ENCODE measurements at places on chromosomes 1 and 21.

DNA sequence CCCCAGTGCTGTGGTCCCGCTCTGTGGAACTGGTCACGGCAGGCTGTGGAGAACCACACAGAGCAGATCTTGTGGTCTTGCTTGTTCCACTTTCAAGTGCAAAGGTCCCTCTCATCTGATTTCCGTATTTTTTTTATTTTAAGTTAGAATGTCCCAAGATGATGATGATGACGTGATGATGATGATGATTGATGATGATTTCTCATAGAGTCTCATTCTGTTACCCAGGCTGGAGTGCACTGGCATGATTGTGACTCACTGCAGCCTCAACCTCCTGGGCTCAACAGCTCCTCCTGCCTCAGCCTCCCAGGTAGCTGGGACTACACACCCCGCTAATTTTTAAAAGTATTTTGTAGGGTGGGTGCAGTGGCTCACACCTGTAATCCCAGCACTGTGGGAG lies 12.2 kb downstream of the EVA1C start:
- DNase-seq, result peak; percentile 23

DNA sequence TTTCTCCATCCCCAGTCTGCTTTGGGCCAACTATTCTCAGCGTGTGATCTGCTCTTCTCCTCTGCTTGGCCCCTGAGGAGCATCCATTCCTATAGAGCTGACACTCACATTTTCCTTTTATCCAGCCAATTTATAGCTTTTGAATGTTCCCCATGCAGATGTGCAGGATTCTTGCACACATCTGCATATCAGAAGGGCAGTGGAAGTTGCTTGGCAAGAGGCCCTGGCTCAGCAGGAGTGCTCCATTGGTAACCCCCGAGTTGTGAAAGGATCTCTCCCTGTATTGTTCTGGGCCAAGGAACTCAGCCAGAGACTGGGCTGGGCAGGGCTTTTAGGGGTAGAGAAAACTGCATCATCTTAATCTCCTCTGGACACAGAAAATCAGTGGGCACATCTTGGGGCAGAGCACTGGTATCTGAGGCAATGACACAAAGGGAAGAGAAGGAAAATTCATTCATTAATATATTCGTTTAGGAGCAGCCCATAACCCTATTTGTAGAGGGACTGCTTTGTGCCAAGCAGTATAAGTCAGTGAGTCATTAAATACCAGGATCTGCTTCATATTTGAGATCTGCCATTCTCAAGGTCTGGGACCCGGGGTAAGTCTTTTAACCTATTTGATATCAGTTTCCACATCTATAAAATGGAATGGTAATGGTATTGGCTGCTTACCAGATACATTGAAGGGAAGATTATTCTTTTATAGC lies 31.0 kb upstream of the BEND5 start:
- no peak for DNase-seq

- no peak for DNase-seq
Measured at GRCh38 chr1:118940957-118941356, 47.2 kb downstream of the TBX15 start.

- no peak for DNase-seq
Measured at GRCh38 chr1:115090186-115090490, 835 bp upstream of the TSPAN2 start.

- DNase-seq, result no peak
Measured at GRCh38 chr1:34976384-34977209, 8.6 kb downstream of the TMEM35B start.

- DNase-seq, result no peak
Measured at GRCh38 chr1:154414606-154415005, 9.5 kb downstream of the IL6R start.

DNA sequence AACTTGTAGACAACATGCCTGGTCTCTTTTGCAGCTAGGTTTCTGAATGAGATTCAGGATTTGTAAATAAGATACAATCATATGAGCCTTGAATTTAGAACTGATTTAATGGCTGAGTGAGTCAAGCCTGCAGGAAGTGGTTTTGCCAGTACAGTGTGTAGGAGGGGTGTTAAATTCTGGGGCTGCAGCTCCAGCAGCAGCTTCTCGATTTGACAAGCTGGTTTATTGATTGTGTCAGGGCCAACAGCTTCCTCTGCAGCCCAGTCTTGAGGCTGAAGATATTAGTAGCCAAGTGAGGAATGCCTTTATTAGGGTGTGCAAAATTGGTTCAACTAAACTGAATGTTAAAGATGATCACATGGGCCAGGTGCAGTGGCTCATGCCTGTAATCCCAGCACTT lies 11.5 kb upstream of the PLA2G5 start:
- peak; percentile 86 for DNase-seq

GRCh38 chr21:14763695-14764064 lies 217.6 kb upstream of the SAMSN1 start:
- DNase-seq, result no peak

DNA sequence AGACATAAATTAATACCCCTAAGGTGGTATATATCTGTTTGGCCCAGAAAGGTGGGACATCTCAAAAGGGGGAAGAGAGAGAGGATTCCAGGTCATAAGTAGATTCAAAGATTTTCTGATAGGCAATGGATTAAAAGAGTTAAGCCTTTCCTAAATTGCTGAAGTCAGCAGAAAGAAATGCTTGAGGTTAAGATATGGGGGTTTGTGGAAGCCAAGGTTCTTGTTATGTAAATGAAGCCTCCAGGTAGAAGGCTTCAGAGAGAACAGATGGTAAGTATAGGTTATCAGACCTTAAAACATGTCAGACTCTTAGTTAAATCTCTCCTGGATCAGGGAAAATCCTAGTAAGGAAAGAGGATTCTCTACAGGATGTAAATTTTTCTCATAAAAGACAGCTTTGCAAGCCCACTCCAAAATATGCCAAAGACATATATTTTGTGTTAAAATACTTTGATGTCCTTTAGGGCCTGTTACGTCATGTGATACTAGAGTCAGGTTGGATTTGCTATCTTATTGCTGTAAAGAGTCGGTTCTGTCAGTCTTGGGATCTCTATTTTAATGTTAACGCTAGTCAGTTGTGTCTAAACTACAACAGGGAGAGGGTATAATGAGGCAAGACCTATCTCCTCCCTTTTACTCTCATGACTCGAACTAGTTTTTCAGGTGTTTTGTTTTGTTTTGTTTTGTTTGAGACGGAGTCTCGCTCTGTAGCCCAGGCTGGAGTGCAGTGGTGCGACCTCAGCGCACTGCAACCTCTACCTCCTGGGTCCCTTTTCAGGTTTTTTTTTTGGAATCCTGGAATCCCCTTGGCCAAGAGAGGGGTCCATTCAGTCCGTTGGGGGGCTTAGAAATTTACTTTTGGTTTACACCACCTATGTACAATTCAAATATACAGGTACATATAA lies 30.6 kb downstream of the RGS2 start:
- DNase-seq, result no peak

GRCh38 chr1:14500041-14500440 lies 98.4 kb upstream of the KAZN start:
- no peak for DNase-seq

DNA sequence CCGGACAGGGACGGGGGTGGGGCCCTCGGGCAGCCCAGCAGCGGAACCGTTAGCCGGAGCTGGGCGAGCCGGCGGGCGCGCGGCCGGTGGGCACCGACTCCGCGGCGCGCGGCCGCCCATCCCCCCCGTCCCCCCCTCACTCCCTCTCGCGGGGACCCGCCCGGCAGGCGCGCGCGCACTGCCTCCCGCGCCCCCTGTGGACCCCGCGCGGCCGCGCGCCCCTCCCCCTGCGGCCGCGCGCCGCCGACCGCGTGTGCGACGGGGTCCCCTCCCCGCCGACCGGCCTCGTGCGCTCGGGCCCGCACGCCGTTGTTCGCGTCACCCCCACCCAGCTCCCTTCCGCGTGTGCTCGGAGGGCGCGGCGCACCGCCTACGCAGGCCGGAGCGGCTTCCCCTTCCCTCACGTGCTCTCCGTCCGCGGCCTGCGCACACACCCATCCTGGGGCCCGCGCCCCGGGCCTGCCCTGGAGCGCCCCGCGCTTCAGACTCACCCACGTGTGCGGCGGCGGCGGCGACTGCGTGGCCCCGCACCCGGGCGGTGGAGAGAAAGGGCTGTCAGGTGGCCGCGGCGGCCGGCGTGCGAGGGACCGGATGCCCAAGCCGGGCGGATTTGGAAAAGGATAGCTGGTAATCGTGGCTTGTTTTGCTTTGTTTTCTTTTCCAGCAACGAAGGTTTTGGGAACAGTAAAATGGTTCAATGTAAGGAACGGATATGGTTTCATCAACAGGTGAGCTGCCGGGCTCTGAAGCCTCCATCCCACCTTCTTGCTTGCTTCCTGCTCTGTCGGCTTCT lies 717 bp downstream of the YBX1 start:
- no peak for DNase-seq

DNA sequence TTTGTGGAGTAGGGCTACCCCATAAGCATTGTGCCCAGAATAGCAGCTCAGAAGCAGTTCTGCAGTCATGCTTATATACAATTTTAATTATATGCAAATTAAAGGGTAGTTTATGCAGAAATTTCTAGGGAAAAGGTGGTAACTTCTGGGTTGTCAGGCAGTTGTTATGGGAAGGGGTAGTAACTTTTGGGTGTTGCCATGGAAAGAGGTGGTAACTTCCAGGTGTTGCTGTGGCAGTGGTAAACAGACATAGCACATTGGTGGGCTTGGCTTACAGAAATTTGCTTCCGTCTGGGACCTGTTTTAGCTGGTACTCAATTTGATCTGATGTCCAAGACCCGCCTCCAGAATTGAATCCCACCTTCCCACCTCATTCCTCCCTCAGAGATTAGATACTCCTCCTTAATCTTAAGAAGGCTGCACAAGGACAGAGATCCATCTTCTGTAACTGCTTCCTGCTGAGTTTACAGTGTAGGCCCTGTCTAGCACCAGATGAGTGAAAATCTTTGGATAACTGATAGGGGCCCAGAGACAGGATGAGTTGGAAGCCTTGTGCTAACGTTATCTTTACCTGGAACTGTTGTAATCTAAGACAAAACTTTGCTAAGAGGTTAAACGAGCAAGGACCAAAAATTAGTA lies 26.7 kb downstream of the SUCO start:
- DNase-seq, result no peak

GRCh38 chr1:238088560-238089290 lies 198.0 kb upstream of the ZP4 start:
- peak; percentile 28 for DNase-seq

DNA sequence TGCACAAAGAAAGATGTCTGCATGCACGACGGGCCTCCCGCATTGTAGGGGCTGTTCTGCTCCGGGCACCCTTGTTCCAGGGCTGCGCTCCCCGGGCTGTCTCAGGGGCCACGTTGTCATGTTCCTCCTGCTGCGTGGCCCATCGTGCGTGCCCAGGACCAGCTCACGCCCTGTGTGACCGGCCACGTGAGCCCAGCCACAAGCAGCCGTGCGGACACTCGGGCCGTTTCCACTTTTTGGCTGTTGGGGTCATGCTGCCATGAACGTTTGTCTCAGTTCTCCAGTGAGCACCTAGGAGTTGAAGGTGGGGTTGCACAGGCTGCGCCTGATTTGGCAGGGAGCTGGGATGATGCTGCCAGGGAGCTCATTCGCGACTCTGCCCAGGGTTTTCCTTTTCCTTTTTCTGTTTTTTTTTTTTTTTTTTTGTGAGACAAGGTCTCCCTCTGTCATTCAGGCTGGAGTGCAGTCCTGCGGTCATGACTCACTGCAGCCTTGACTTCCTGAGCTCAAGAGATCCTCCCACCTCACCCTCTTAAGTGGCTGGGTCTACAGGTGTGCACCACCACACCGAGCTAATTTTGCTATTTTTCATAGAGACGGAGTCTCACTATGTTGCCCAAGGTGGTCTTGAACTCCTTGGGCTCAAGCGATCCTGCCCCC lies 17.4 kb downstream of the PDXK start:
- DNase-seq, result peak; percentile 31

GRCh38 chr1:240611619-240612480 lies at the start of gene GREM2:
Gene GREM2 (minus strand): TSS chr1:240612155. CDS start chr1:240493475, 118,680 bp downstream.
- DNase-seq, result no peak

GRCh38 chr21:45405271-45405818 lies 380 bp downstream of the COL18A1 start:
- peak; percentile 43 for DNase-seq

DNA sequence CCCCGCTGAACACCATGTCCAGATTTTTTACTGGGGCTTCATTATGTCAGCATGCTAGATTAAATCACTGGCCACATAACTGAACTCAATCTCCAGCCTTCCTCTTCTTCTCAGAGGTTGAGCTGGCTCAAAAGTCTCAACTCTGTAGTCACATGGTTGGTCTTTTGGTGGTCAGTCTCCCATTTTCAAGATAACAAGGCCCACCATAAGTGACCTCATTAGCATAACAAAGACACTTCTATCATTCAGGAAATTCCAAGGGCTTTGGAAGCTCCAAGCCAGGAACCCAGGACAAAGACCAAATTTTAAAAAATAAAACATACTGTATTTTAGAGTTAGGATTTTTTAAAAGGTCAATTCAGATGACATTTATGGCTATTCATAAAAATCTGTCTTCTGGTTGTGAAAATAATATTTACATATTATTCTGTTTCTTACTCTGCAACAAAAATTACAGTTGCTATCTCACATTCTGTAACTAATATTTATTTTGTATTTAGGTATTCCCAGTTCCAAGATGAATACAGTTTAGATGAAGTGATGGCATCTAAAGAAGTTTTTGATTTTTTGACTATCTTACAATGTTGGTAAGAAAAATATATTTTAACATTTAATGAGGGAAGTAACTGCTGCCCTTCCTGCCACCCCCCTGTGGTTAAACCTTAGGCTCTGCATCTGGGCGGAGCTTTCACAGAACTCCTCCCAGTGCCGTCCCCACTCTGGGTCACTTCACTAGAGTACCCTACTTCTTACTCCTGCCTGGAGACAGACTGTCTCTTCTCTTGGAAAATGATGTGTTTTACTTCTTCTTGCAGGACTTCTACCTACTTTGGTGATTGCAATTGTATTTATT lies 49.3 kb downstream of the SCP2 start:
- DNase-seq, result no peak

DNA sequence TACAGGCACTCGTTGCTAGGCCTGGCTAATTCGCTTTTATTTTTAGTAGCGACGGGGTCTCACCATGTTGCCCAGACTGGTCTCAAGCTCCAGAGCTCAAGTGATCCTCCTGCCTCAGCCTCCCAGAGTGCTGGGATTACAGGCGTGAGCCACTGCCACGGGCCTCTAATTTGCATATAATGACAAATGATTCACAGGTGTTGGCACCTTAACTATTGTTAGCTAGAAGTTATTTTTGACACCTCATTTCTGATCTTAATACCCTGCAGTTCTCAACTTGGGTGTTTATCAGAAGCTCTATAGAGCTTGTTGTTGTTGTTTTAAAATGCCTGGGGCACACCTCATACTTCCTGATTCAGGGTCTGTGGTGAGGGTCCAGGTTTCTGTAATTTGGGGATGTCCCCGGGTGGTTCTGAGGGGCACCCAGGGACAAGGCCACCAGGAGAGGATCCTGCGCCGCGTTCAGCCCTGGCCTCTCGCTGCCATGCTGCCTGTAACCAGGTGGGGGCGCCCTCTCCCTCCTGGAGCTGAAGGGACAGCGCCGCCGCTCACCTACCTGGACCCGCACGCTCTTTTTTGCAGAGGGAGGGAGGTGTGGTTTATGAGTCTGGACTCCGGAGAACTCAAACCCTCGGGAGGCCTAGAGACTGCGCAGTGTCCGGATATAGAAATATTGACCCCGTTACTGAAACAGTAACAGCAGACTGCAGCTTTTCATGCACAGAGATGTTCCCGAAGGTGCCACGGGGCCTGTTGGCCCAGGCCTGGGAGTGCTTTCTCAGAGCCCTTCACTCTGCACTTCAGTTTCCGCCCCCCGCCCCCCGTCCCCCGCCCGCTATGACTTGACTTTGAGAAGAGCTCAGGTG lies 23.0 kb upstream of the NEK2 start:
- peak; percentile 76 for DNase-seq

- no peak for DNase-seq
Measured at GRCh38 chr1:208461680-208462079, 217.5 kb upstream of the PLXNA2 start.

GRCh38 chr1:61198554-61198953 lies 116.2 kb downstream of the NFIA start:
- no peak for DNase-seq

Measured in COLO829 (cell line).